ENCODE measurements at places on chromosomes 5 and 9. TPM values are rescaled to one million over a fixed set of nuclear protein-coding genes. Genes with fewer than 3 reads are reported as not detected.
A peak's percentile ranks its signal among the peaks of the same experiment; 100 is the strongest.

The TNFSF8 gene
- total RNA-seq = 54.2 TPM

DNA sequence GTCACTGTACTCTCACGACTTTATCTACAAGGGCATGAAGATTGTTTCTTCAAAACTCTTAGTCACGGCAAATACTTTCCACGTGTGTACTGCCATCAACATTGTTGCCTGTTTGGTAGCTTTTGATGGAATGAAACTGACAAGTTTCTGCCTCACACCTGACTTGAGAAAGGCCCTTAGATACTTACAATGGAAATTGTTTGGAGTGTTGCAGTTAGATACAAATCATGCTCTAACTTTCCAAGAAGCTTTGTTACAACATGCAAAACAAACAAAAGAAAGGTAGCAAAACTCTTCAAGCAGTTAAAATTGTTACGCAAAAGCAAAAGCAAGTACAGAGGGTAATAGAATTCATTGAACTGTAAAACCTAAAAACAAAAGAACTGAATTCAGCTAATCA is 91.1 kb upstream of the TLE4 start:
- no peak overlapping the region for H3K4me3 ChIP-seq
- no peak for DNase-seq
- H3K4me1 ChIP-seq = peaks cover 9% of the 10 kb centered on the region
- H3K36me3 ChIP-seq = no peaks in the 10 kb centered on the region

The PFN3 gene
- total RNA-seq = not detected

The KIAA1191 gene
- total RNA-seq = 70.0 TPM

DNA sequence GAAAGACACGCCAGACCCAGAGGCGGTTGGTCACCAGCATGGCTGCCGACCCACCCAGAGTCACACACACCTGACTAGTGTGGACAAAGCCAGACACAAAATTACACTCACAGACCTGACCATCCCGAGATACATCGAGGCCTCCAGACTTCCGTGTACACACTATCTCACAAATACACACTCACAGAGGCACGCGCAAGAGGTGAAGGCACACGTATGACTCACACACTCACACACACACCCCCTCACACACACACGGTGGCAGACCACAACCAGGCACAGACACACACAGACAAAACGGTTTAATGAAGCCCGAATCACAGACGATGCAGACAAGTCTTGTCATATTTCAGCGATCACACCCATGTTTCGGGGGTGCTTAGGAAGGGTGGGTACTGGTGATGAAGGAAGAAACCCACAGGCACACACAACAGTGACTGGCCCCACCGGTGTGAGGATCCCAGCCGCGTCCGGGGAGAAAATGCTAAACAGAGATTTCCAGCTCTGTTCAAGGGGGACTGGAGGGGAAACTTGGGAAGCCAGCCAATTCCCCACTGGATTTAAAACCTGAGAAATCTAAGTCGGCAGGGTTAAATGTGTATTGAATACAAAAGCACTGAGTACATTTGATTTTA is 51.3 kb downstream of the CRB2 start:
- peaks cover 2% of the 10 kb centered on the region for H3K4me1 ChIP-seq
- H3K27ac ChIP-seq = no peak overlapping the region

The PCDHB9 gene
- not detected for total RNA-seq

DNA sequence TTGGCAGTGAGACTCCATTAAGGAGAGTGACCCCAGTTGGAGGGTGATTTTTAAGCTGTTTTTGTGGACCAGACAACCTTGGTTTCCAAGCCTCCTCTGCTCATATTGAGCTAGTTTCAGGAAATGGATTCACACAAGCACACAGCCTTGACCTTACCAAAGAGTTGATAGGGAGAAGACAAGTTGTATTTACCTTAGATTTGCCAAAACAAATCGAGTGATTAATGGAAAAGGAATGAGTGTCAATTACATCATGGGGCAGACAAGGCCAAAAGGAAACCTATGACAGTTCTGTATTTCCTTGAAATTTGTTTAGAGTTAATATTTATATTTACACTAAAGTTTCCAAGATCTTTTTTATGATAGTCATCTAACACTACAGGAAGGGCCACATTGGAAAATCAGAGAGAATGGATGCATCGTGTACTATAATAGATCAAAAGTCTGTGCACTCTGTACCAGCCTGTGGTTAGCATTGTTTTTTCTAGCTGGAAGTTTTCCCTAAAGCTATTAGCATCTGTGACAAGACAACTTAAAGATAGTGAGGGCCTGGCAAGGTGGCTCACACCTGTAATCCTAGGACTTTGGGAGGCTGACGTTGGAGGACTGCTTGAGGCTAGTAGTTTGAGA is 86.0 kb upstream of the FER start:
- peaks cover 16% of the 10 kb centered on the region for H3K27me3 ChIP-seq
- no peaks in the 10 kb centered on the region for H3K4me1 ChIP-seq
- no peak overlapping the region for H3K4me3 ChIP-seq
- no peak for DNase-seq
- H3K36me3 ChIP-seq = no peaks in the 10 kb centered on the region

GRCh38 chr9:127421057-127421456 is 3.1 kb upstream of the ZNF79 start:
- DNase-seq = no peak
- H3K27me3 ChIP-seq = peaks cover 6% of the 10 kb centered on the region
- H3K4me3 ChIP-seq = no peak overlapping the region
- peaks cover 4% of the 10 kb centered on the region for H3K36me3 ChIP-seq
- H3K4me1 ChIP-seq = peaks cover 17% of the 10 kb centered on the region

The GMCL2 gene
- total RNA-seq = not detected

- peaks cover 30% of the 10 kb centered on the region for H3K4me1 ChIP-seq
- peak overlapping the region; percentile 95 for H3K27ac ChIP-seq
- no peak for DNase-seq
- no peaks in the 10 kb centered on the region for H3K36me3 ChIP-seq
- H3K27me3 ChIP-seq = peaks cover 25% of the 10 kb centered on the region
Observed at GRCh38 chr9:128128836-128129590, 1.5 kb upstream of the PTGES2 start.

DNA sequence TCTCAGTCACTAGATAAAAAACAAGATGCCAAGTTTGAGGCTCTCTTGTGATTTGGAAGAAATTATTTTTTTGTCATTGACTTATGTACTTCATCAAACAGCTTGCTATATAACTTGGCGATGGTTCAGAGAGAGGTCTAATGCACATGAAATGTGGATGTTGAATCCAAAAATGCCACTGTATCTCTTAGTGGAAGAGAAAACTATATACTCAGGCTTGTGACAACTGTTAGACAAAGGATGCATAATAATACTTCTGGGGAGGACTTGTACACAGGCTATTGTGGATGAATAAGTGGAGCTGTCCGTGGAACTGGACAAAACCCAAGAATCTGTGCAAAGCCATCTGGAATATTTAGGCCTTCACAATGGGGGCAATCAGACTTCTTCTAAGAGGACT is 162.9 kb upstream of the NMUR2 start:
- H3K4me3 ChIP-seq = no peak overlapping the region
- H3K27ac ChIP-seq = no peak overlapping the region
- H3K27me3 ChIP-seq = peaks cover 3% of the 10 kb centered on the region
- H3K36me3 ChIP-seq = no peaks in the 10 kb centered on the region

- DNase-seq = no peak
- H3K36me3 ChIP-seq = no peaks in the 10 kb centered on the region
- H3K4me1 ChIP-seq = no peaks in the 10 kb centered on the region
Observed at GRCh38 chr9:847505-847904, 6.0 kb downstream of the DMRT1 start.

Measured in activated naive CD8-positive, alpha-beta T cell treated with anti-CD3 and anti-CD28 coated beads, Interleukin-2, amount 10 ng/mL, durations not matched to agents 7 days and 5 days (primary cell).